Ovary (tissue), 10 donors: ENCODE measurements at places on chromosomes 1 and 21. TPM values are rescaled to one million over a fixed set of nuclear protein-coding genes. Genes with fewer than 3 reads are reported as not detected.

DNA sequence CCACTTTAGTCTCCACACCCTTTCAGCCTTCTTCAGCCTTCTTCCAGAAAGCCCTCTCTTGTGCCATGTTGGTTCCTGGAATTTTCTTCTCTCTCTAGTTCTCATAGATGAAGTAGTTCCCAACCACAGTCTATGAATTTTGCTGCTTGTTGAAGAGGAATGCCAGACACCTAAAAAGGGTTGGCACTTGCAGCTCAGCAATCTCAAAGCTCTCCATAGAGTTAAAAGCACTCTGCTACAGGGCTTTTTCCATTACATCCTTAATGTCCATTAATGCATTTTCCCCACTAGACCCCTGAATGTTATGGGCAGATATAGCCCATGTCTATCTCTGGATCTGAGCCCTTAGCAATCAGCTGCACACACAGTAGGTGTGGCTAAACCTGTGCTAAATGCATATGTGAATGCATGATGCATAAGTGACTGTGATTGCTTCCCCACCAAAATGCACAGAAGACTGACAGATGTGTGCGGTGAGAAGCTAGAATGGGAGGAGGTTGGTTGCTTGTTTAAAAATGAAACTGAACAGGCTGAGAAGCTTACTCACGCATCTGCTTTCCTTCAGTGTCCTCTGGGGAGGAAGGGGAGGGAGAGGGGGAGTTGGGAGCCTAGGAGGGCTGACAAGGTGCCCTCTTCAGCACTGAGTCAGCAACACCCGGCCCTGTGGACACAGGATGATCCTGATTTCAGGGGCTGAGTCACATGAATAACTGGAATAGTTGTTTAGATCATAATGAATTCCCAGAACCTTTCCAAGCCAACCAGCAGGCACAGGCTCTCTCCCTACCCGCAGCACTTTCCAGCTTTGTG, 146.1 kb upstream of the FGGY start:
- no peaks in the 10 kb centered on the region for H3K27me3 ChIP-seq

- H3K36me3 ChIP-seq, result no peaks in the 10 kb centered on the region
- H3K4me1 ChIP-seq, result peaks cover 7% of the 10 kb centered on the region
- H3K4me3 ChIP-seq, result no peak overlapping the region
- no peak for DNase-seq
- no peaks in the 10 kb centered on the region for H3K27me3 ChIP-seq
- H3K27ac ChIP-seq, result no peak overlapping the region
Measured at GRCh38 chr1:13829152-13829769, 129.3 kb downstream of the PRDM2 start.

DNA sequence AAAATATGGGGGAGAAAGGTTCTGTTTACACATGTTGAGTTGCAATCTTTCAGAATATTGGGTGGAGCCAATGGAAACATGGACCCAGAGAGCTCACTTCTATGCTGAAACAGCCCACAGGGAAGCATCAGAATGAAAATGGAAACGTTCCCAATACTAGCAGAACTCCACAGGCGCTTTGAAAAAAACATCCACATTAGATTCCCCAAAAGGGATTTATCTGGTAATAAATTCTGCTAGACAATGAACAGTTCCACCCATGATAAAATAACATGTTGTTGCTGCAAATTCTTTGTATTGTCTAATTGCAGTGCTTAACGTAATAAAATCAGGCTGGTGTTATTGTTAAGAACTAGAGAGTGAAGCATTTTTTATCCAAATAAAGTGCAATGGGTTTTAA, 197.0 kb downstream of the GABPA start:
- H3K27me3 ChIP-seq, result no peaks in the 10 kb centered on the region
- no peak overlapping the region for H3K4me3 ChIP-seq
- peaks cover 12% of the 10 kb centered on the region for H3K4me1 ChIP-seq
- no peak for DNase-seq

- peak overlapping the region; percentile 33 for H3K27ac ChIP-seq
- H3K4me3 ChIP-seq, result peak overlapping the region; percentile 37
- DNase-seq, result no peak
- no peaks in the 10 kb centered on the region for H3K4me1 ChIP-seq
- H3K27me3 ChIP-seq, result peaks cover 3% of the 10 kb centered on the region
- no peaks in the 10 kb centered on the region for H3K36me3 ChIP-seq
Measured at GRCh38 chr1:156676114-156676819, 940 bp downstream of the NES start.

- H3K4me1 ChIP-seq, result no peaks in the 10 kb centered on the region
- H3K4me3 ChIP-seq, result no peak overlapping the region
- H3K27ac ChIP-seq, result no peak overlapping the region
- no peaks in the 10 kb centered on the region for H3K36me3 ChIP-seq
Measured at GRCh38 chr1:178010674-178011464, 41.0 kb upstream of the SEC16B start.

- H3K4me3 ChIP-seq, result peak within 1 kb of the TSS; percentile 73
- peaks cover 6% of the 10 kb centered on the region for H3K4me1 ChIP-seq
- peak within 1 kb of the TSS; percentile 55 for H3K27ac ChIP-seq
- no peaks in the 10 kb centered on the region for H3K36me3 ChIP-seq
- DNase-seq, result peak; percentile 76
Measured at GRCh38 chr1:205504311-205505075, at the start of gene CDK18. Gene CDK18, plus strand, starts transcription at chr1:205504669. Its CDS starts 18,499 bp downstream, at chr1:205523168.

DNA sequence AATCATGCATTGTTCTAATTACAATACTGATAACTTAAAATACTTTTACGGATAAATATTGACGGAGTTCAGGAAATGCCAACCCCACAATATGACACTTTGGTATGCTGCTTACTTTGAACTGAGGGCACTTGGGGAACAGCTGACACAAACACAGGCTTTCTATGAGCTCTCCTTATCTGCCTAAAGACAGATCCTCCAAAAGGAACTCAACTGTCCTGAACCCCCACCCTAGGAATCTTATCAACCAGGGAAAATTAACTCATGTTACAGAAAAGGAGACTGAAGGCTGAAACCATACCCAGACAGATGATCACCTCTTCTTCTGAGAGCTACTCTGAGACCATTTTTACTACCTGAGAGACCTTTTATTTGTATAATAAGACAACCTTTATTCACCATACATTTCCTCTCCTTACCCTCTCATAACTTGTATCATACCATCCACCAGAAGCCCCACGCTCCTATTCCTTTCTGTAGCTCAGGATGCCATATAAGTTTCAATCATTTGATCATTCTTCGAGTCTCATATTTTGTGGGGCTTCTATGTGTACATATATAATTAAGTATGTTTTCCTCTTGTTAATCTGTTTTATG, 239.5 kb downstream of the FAF1 start:
- no peak overlapping the region for H3K4me3 ChIP-seq
- no peaks in the 10 kb centered on the region for H3K36me3 ChIP-seq
- H3K4me1 ChIP-seq, result peaks cover 2% of the 10 kb centered on the region
- no peak for DNase-seq
- no peaks in the 10 kb centered on the region for H3K27me3 ChIP-seq
- H3K27ac ChIP-seq, result no peak overlapping the region

DNA sequence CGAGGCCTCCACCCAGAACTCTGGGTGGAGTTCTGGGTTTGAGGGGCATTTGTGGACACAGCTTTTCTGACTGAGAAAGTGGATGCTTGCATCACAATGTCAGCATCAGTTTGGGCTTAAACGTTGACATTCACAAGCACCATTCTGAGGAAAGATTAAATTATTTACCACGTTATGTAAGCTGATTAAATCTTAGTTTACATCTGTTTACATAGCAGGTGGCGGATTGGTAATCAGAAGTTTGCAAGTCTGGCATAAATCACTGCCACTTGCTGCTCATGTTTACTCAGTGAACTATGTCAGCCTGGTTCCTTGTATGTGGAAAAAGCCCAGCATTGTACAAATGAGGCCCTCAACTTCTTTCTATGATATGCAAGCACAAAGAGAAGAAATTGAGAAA, 310.1 kb downstream of the PAPPA2 start:
- no peak overlapping the region for H3K27ac ChIP-seq
- H3K4me1 ChIP-seq, result no peaks in the 10 kb centered on the region
- no peak overlapping the region for H3K4me3 ChIP-seq
- no peak for DNase-seq
- H3K36me3 ChIP-seq, result no peaks in the 10 kb centered on the region

GRCh38 chr21:35470522-35470921, 421.4 kb upstream of the RUNX1 start:
- no peaks in the 10 kb centered on the region for H3K36me3 ChIP-seq
- H3K27ac ChIP-seq, result no peak overlapping the region
- H3K27me3 ChIP-seq, result no peaks in the 10 kb centered on the region
- H3K4me3 ChIP-seq, result no peak overlapping the region
- H3K4me1 ChIP-seq, result no peaks in the 10 kb centered on the region

DNA sequence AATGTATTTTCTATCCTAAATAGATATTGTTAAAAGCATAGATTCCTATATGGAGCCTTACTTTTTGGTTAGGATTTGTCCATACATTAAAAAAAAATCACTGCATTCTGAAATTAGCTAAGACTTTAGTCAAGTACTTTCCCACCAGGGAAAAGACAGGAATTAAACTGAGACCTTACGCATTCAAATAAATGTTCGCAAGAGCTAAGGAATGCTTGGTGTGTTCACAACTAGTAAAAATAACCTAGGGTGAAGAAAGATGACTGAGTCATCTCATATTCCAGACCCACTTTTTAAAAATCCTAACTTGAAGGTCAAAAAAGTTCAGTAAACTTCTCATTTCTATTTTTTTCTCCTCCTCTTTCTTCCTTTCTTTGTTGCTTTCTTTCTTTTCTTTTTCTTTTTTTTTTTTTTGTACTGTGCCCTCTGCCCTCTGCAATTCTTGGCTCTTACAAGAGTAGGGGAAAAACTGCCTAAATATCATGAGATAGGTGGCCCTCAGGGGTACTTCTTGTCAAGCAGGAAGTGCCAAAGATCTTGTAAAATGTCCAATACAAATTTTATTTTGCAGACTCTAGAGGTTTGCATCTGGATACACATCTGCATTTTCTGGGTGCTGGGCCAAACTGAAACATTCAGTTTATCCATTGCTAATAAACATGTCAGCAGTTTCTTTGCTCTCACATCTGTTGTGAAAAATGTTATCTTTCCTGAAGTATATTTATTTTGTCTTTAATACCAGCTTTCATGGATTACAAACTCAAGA, 121.4 kb upstream of the GORAB start:
- H3K27me3 ChIP-seq, result no peaks in the 10 kb centered on the region
- no peak overlapping the region for H3K27ac ChIP-seq
- no peaks in the 10 kb centered on the region for H3K4me1 ChIP-seq
- no peak for DNase-seq
- H3K36me3 ChIP-seq, result no peaks in the 10 kb centered on the region
- no peak overlapping the region for H3K4me3 ChIP-seq

- no peaks in the 10 kb centered on the region for H3K4me1 ChIP-seq
- H3K36me3 ChIP-seq, result no peaks in the 10 kb centered on the region
- H3K27me3 ChIP-seq, result no peaks in the 10 kb centered on the region
- no peak overlapping the region for H3K27ac ChIP-seq
- no peak for DNase-seq
Measured at GRCh38 chr1:90048043-90048442, 53.1 kb downstream of the ZNF326 start.

EFHD2 gene
- total RNA-seq, result 33.0 TPM

ITGB2 gene
- total RNA-seq, result 17.6 TPM

TAF12 gene
- total RNA-seq, result 25.7 TPM

COPA gene
- 158 TPM for total RNA-seq

NRIP1 gene
- 51.5 TPM for total RNA-seq
